ENCODE measurements at places on chromosomes 7 and 10. TPM values are rescaled to one million over a fixed set of nuclear protein-coding genes. Genes with fewer than 3 reads are reported as not detected.

The DRGX gene
- not detected for total RNA-seq

The CCDC136 gene
- 16.4 TPM for total RNA-seq

The PNLIP gene
- 1.8 TPM for total RNA-seq

The NRCAM gene
- total RNA-seq: 16.2 TPM

The PIP gene
- total RNA-seq: 11.3 TPM

The ARL5B gene
- 40.6 TPM for total RNA-seq

The ACHE gene
- 112 TPM for total RNA-seq

The FAM3C gene
- total RNA-seq: 89.8 TPM

The DCLRE1A gene
- total RNA-seq: 7.8 TPM

The SUN3 gene
- total RNA-seq: not detected

The C7orf33 gene
- not detected for total RNA-seq

The IL6 gene
- not detected for total RNA-seq

The NPTX2 gene
- total RNA-seq: 4.3 TPM

The BCCIP gene
- total RNA-seq: 49.6 TPM

The OPN4 gene
- total RNA-seq: not detected

The RARRES2 gene
- total RNA-seq: 35.5 TPM

The TSPAN12 gene
- total RNA-seq: 53.9 TPM

The CHST12 gene
- 7.4 TPM for total RNA-seq

The INHBA gene
- 5.5 TPM for total RNA-seq

The SLC29A3 gene
- 1.9 TPM for total RNA-seq

The PHYHIPL gene
- 0.31 TPM for total RNA-seq

The SMKR1 gene
- total RNA-seq: not detected

The GIMAP2 gene
- total RNA-seq: 14.8 TPM

The SAP25 gene
- total RNA-seq: 2.9 TPM

The OGDHL gene
- 1.4 TPM for total RNA-seq

The ZNF777 gene
- total RNA-seq: 5.3 TPM

The IGFBP1 gene
- not detected for total RNA-seq

The ATRNL1 gene
- total RNA-seq: 11.7 TPM

The EZH2 gene
- 22.4 TPM for total RNA-seq

The FGL2 gene
- total RNA-seq: 110 TPM

The CH25H gene
- 0.21 TPM for total RNA-seq

The CFAP69 gene
- total RNA-seq: 8.0 TPM

The RNF32 gene
- total RNA-seq: 0.92 TPM

The CYP3A4 gene
- total RNA-seq: not detected

The AKR1C8 gene
- not detected for total RNA-seq

The PROSER2 gene
- 8.6 TPM for total RNA-seq

The FLNC gene
- 1,540 TPM for total RNA-seq

The SPDYE17 gene
- not detected for total RNA-seq

The IMMP2L gene
- 32.0 TPM for total RNA-seq

The AKR1B15 gene
- 0.31 TPM for total RNA-seq

The FAM237B gene
- total RNA-seq: not detected

The SPDYE8 gene
- total RNA-seq: not detected

The OR2A1 gene
- total RNA-seq: 0.10 TPM

The LRIT1 gene
- total RNA-seq: not detected

The VWA2 gene
- total RNA-seq: 7.3 TPM

The TEX36 gene
- not detected for total RNA-seq

The HERC4 gene
- total RNA-seq: 76.1 TPM

The CCNJ gene
- 9.1 TPM for total RNA-seq

The JCAD gene
- 26.1 TPM for total RNA-seq

The PNLIPRP2 gene
- total RNA-seq: not detected

Data from tongue (tissue), 3 donors.